M059J (cell line): ENCODE measurements at places on chromosomes 2 and 18. TPM values are rescaled to one million over a fixed set of nuclear protein-coding genes. Genes with fewer than 3 reads are reported as not detected.

The CRYGD gene
- not detected in 2 replicates for total RNA-seq

The IL37 gene
- 0.30 TPM in 1 of 2 replicates, not detected in the other for total RNA-seq

The CNGA3 gene
- total RNA-seq: not detected in 2 replicates

The KIAA2012 gene
- total RNA-seq: not detected in 2 replicates

The PLB1 gene
- total RNA-seq: 0.91 and 1.5 TPM in 2 replicates

The ANKRD44 gene
- total RNA-seq: 6.0 and 10.3 TPM in 2 replicates

The ANO7 gene
- total RNA-seq: 0.62 and 0.76 TPM in 2 replicates

The TP53I3 gene
- 3.1 and 8.8 TPM in 2 replicates for total RNA-seq

The DYNAP gene
- total RNA-seq: not detected in 2 replicates

The ELOA2 gene
- total RNA-seq: not detected in 2 replicates

The MEP1B gene
- not detected in 2 replicates for total RNA-seq

The CDK5R2 gene
- 0.05 TPM in 1 of 2 replicates, not detected in the other for total RNA-seq

The FBXO41 gene
- total RNA-seq: 1.1 and 2.2 TPM in 2 replicates

The BOLL gene
- total RNA-seq: not detected in 2 replicates

The TAF4B gene
- total RNA-seq: 3.8 and 4.0 TPM in 2 replicates

The CHRNG gene
- total RNA-seq: not detected in 2 replicates

The TEX44 gene
- total RNA-seq: not detected in 2 replicates

The GPAT2 gene
- not detected in 2 replicates for total RNA-seq

DNA sequence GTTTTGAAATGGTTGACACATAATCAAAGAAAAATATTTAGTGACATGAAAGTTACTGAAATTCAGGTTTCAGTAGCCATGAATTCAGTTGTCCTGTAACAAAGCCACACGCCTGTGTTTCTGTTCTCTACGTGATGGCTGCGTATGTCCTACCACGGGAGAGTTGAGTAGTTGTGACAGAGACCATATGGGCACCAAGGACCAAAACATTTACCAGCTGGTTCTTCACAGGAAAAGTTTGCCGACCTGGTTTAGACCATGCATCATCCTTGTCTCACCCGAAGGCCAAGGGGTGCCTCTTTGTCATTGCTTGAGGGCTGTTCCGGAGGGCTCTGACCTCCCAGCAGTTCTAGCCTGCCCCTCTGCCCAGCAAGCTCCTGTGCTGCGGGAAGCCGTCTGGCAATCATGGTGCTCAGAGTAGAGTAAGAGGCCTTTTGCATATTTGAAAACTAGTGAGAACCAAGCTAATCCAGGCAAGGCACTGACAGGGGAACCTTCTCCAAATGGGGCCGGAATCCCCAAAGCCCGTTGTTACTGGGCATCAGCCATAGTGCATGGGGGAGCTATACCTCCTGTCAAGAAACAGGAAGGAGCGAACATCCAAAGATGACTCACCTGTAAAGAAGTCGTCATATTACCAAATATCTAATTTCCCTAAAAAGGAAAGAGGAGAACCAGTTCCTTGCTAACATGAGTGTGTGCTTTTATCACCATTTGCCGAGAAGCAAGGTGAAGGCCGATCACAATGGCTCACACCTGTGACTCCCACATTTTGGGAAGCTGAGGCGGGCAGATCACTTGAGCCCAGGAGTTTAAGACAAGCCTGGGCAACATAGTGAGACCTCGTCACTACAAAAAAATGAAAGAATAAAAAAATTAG lies 92.6 kb upstream of the RAB12 start:
- DNase-seq: peak; percentile 22

GRCh38 chr2:129281791-129282530 lies 697.5 kb upstream of the RAB6C start:
- no peak for DNase-seq

DNA sequence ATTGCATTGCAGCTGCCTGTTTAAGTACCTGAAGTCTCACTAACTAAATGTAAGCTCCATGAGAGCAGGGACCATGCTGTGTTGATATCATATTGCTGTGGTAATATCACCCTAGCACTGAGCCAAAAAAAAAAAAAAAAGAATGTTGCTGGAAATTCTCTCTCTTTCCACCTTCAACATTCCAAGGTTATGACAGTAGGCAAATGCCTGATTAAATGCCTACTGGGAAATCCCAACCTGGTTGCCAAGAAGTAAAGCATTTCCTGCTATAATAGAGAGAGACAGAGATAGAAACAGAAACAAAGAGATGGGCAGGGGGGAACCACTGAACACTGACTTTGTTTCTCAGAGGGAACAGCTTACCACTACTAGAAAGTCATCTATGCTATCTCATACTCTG lies 1604.2 kb downstream of the LRP1B start:
- DNase-seq: peak; percentile 23

GRCh38 chr2:144518748-144519596 lies 947 bp downstream of the ZEB2 start:
- no peak for DNase-seq

DNA sequence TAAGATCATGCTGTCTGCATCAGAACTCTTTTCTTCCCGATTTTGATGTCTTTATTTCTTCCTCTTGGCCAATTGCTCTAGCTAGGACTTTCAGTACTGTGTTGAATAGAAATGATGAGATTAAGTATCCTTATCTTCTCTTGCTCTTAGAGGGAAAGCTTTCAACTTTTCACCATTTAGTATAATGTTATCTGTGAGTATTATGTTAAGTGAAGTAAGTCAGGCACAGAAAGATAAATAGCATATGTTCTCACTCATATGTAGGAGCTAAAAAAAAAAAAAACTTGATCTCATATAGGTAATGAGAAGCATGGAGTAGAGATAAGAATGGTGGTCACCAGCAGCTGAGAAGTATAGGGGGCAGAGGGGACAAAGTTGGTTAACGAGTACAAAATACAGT lies 1089.5 kb downstream of the TDRD15 start:
- no peak for DNase-seq

DNA sequence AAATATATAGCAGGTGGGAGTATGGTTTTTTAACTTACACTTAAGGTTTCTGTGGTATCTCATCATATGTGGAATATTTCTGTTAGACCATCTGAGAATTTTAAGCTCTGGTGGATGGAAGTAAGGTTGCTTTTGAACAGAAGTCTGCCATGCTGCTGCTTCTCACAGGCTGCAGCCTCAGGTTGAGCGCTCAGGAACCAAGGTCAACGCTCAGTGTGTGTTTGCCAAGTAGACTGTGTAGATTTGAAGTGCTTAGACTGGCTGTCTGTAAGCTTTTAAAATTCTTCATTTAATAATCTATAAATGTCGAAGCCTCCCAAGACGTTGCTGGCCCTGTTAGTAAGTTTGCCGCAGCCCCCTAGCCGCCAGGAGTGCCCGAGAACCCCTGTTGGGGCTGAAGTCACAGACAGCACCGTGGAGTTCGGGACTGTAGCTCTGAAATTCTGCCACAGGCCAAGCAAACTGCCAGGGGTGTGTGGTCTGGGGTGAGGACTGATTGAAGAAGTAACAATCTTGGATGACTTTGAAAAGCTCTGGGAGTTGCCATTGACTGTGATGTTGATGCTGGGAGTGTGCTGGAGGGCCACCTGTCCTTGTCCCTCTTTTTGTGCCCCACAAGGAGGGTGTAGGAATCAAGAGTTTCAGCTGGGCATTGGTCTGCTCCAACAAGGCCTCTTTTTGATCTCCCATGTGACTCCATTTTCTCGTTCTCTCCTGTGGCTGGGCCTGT lies 26.9 kb downstream of the INPP4A start:
- DNase-seq: no peak

GRCh38 chr2:64841461-64841860 lies 147.7 kb upstream of the SLC1A4 start:
- no peak for DNase-seq

DNA sequence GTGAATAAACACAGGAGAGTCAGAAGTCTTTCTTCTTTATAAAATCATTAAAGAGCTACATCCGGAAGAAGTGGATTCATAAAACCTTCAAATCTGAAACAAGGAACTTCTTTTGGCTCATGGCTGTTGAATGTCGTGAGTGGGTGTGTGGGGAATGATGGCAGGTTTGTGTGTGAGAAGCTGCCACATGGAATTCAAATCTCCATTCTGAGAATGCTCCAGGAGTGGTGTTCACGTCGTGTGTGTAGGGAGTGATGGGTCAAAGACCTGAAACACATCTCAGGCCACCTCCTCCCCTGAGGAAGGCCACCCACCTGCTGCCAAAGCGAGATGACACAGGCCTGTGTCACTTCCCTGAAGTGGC lies 28.9 kb downstream of the FAM228A start:
- DNase-seq: no peak

- DNase-seq: peak; percentile 58
Measured at GRCh38 chr2:231189571-231190495, 8.6 kb upstream of the ARMC9 start.

DNA sequence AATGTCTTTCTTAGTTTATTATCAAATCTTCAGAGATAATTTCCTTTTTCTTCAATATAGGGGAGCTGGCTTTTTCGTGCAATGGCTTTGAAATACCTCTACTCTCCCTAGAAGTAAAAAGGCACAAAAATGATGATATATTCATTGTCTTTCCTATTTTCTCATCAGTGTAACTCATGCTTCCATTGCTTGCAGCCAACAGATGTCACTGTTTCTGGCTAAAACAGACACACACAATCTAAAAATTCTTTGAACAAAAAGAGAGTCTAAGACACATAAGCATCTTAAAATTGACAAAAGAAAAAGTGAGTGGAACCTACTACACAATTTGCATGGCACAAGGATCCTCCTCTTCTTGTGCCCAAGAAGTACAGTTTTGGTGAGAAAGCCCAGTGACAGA lies 448.7 kb upstream of the VRK2 start:
- no peak for DNase-seq

GRCh38 chr18:75120521-75120920 lies 88.4 kb downstream of the PTGR3 start:
- DNase-seq: no peak

DNA sequence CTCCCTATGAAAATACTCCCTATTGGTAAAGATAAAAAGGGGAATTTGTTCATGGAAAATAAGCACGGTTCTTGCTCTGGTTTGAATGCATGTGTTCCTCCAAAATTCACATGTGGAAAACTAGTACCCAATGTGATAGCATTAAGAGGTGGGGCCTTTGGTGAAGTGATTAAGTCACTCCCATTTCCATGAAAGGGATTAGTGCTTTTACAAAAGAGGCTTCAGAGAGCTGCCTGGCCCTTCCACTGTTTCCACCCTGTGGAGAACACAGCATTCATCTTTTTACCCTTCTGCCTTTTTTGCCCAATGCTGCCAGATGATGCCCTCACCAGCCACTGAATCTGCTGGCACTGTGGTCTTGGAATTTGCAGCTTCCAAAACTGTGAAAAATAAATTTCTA lies 666.8 kb downstream of the ARHGAP15 start:
- no peak for DNase-seq

DNA sequence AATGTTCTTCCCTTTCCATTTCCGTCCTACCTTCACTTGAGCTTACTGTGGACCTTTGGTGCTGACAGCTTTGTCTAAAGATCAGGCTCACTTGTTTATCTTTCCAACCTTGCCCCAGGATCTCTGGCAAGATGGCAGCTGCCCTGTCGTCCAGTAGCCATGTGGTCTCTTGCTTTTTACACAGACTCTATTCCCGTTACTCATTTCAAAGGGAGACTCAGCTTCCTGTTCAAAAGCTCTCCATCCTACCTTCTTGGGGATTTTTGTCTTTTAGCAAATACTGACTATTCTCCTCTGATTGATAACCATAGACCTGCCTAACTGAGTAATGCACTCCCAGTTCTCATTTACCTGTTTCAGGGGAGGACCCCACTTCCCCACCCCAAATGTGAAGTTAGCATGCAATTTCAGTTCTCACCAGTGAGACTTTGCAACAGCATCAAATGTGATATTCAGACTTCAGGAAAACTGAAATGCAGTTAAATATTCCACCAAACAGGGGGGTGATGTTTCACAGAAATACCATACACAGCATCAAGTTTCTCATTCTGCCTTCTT lies 184.4 kb downstream of the MYO3B start:
- DNase-seq: no peak

GRCh38 chr2:113818382-113818951 lies 62.0 kb upstream of the SLC35F5 start:
- peak; percentile 100 for DNase-seq

DNA sequence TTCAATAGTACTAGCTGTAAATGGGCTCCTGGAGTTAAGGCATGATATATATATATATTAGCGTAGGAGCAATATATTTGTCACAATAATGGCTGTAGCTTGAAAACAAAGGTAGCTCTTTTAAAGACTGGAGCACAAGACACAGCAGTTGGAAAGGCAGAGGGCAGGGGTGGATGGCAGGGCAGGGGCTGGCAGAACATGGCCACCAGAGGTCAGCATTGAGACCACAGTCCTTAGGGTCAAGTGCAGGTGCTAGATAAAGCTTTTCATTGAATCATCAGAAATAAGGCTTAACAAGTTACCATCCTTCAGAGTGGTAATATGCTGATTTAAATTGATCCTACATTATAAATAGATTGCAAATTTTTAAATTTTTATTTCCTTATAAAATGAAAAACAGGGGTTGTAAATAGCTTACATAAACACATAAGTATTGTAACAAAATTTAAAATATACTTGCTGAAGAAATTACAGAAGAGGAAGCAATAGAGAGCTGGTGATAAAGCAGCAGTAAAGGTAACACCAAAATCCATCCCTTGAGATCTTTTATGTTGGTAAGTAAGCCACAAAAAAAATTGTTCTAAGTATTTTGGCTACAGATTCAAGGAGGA lies 161.2 kb upstream of the PIEZO2 start:
- DNase-seq: peak; percentile 65

DNA sequence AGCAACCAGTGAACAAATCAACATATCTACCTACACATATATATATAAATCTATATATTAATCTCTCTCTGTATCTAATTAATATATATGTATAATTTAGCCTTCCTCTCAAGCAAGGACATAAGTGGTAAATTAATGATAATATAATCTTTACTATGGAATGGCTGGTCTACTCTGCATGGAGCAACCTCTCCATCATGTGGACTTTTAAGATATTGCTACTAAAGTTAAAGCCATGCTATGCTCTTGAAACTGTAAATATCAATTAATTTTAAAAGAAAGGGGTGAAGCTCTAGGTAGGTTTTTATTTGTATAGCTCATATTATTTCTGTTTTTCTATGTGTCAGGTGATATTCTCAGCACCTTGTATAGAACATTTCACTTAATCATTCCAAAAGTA lies 147.0 kb downstream of the PPP1R1C start:
- DNase-seq: peak; percentile 32

DNA sequence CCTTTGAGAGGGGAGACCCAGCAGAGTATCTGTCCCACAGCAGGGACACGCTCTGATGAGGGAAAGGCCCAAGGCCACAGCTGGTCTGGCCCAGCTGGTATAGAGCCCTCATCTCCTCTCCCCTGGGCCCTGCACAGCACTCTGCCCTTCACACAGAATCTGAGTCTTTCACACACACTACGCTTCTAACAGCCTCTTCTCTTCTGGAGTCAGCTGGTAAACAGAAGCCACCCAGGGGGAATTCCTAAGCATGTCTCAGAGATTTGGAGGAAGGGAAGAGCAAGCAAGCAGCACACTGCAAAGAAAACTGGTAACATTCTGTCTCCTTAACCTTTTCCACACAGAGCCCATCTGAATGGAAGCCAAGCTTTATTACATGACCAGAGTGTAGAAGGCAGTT lies 121.1 kb upstream of the ACAA2 start:
- DNase-seq: no peak
